ENCODE measurements at places on chromosomes 7 and 10.
A peak's percentile ranks its signal among the peaks of the same experiment; 100 is the strongest.

DNA sequence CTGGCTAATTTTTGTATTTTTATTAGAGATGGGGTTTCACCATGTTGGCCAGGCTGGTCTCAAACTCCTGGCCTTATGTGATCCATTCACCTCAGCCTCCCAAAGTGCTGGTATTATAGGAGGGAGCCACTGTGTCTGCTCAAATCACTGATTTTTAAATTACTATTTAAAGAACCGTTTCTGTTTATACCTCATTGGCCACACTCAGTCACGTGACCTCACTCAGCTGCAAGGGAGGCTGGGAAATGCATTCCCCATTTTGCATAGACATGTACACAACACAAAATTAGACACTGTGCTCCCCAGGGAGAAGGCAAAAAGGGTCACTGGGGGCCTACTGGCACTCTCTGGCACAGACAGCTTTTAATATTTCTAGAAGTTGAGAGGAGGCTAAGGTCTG, 13.6 kb upstream of the CALU start:
- no peak for DNase-seq

DNA sequence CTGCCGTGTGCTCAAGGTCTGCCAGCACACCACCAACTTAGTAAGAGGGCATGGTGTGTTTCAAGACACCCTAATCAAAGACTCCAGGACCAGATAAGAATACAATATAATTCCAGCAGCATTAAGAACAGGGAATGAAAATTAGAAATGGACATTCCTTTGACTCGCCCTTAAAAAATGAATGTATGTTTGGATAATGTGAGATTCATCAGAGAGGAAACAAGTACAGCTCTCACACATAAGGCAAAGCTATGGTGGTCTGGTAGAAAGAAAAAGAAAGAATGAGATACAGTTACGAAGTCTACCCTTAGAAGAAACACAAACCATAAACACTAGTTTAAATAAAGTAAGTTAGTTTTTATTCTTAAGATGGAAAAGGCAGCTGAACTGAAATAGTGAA, 174.8 kb upstream of the ANK3 start:
- DNase-seq: no peak

- no peak for DNase-seq
Observed at GRCh38 chr10:86391236-86391840, 24.7 kb upstream of the GRID1 start.

DNA sequence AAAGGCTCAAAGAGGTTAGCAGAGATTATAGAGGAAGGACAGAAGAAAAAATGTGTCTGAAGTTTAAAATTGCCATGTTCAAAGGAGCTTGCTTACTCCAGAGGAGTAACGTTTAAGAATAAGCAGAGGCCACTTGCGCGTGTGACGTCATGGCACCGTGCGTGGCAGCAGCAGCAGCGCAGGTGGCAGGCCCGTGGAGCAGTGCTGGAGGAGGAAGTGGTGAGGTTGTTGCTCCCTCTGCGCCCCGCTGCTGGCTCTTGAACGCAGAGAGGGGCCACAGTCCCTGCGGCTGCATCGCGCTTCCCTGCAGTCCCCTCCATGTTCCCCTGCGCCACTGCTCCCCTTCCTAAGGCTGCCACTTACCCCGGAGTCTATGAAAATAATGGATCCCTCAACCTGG, 37.5 kb downstream of the GDI2 start:
- DNase-seq: peak; percentile 82

DNA sequence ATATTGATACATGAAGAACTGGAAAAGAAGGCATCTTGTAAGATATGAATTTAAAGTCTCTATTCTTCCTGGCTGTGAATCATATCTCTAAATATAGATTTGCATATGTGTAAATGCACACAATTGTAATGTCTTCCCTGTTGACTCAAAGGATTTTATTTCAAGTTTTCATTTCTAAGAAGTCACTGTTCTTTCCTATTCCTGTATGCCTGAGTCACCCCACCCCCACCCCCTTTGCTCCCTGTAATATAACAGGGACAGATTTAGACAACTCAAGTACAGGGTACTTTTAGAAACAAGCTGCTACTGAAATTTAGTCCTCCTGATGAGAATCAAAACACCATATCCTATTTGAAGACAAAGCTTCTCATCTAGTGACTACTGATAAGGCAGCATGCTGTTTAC, 43.0 kb upstream of the HECTD2 start:
- no peak for DNase-seq

GRCh38 chr10:112669989-112670388, 223.0 kb downstream of the VTI1A start:
- DNase-seq: no peak
